Stimulated activated CD8-positive, alpha-beta memory T cell treated with anti-CD3 and anti-CD28 coated beads, Interleukin-4, amount 100 ng/mL, for 4 hours (primary cell): ENCODE measurements at places on chromosomes 4 and X.

- no peak for DNase-seq
These were observed 134.6 kb downstream of the ARSF start for GRCh38 chrX:3175659-3176438.

DNA sequence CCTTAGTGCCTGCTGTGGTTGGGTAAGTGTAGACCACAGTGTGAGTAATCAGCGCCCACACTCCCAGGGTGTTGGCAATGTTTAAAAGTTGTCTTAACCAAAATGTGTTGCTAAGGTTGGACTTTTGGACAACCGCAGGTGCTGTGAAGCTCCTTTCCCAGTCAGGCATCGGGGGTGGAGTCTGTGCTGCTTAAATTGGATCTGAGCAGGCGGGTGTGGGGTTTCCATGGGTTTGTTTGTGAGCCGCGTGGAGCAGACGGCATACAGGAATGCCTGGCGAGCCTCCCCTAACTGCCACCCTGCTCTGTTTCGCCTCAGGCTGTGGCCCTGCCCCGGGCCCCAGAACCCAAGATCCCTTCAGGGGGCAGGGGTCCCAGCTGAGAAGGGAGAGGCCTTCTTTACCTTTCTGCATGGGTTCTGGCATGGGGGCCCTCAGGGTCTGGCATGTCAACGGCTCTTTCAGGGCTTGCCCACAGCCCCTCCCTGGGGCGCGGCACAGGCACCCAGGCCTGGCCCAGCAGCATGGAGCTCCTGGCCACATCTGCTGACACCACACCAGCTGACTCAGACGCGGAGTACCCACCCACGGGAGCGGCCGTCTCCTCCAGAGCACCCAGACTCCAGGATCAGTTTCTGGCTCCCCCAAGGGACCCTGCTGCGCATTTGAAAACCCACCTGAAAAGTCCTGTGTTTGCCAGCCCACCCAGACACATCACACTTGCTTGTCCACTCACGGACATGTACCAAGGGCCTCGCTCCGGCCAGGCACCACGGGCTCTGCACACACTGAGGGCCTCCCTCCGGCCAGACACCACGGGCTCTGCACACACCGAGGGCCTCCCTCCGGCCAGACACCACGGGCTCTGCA, 5.1 kb upstream of the SPON2 start:
- no peak for DNase-seq

DNA sequence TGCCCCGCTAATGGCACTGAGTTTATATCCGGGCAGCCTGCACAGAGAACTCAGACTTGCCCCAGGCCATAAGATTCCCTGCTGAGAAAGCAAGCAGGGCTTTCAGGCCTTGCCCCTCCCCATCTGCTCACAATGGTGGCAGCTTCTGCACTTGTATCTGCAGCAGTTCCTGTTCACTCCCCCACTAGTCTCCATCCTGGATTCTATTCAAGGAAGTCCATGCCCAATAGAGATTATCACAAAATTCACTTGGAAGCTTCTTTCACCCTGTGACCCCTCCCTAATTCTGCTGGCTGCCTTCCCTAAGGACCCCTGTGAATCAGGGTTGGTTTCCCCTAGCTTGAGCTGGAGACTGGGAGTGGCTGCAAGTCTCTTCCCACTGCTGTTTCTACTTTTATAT, 34.5 kb upstream of the UCP1 start:
- DNase-seq: no peak

GRCh38 chr4:166682200-166682599, 552.1 kb downstream of the SPOCK3 start:
- DNase-seq: no peak

DNA sequence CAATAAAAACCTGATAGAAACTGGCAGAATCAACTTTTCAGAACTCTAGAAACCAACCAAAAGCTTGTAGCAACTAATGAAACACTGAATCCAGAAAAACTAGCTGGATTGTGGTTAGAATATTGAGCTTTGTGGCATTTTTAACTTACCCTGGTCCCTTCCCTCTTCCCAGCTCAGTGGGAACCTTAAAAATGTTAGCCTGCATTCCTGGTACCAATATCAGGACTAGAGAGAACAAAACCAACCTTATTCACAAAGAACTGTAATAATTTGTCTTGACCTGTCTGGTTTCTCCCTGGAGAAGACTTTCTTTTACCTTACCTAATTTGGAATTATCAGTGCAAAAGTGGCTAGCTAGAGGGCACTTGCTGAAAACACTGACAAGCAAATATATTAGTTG, 21.2 kb downstream of the SH3D19 start:
- DNase-seq: no peak

DNA sequence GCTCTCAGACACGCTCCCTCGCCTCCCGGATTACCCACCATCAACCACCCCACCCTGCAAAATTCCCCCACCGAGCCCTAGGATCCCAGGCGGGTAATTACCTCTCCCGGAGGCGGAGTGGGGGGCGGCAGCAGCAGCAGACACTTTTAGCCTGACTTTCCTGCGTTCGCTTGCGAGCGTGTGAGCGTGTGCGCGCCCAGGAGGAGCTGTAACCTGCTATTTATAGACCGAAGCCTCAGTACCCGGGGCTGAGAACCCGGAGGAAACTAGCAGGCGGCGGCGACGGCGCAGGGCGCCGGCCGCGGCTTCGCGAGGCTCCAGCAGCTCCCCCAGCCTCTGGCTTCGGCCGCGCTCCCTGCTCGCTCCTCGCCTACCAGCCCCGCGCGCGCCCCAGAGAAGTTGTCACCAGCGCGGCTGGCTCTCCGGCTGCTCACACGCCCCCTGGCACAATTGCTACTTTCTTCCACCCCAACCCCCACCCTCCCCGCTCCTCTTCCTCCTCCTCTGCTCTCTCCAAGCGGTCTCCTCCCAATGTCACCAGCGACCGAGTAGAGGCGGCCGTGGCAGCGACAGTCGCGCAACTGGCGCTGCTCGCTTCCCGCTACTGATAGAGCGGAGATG, at the start of gene INPP4B:
INPP4B (minus strand) TSS at position 194 of the 621 bp plus-strand sequence.
- DNase-seq: no peak

DNA sequence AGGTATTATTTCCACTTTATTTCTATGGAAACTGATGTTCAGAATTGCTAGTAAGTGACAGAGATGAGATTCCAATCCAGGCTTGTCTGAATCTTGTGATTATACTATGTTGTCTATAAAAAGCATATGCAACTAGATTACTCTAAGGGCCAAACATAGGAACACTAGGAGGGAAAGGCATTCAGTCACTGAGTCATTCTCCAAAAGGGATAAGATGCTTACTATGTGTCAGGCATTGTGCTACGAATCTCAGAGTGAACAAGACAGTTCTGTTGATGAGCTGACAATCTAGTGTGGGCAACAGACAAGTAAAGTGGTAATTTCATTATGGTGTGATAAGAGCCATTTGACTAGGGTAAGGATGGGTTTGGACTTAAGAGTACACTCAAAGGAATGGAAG, 77.2 kb downstream of the RASL11B start:
- DNase-seq: no peak

GRCh38 chr4:2714061-2714770, 41.9 kb downstream of the TNIP2 start:
- DNase-seq: no peak
